ENCODE measurements at places on chromosomes 12 and 14.

GRCh38 chr12:19867970-19868369 lies 428.7 kb downstream of the AEBP2 start:
- DNase-seq, result no peak

DNA sequence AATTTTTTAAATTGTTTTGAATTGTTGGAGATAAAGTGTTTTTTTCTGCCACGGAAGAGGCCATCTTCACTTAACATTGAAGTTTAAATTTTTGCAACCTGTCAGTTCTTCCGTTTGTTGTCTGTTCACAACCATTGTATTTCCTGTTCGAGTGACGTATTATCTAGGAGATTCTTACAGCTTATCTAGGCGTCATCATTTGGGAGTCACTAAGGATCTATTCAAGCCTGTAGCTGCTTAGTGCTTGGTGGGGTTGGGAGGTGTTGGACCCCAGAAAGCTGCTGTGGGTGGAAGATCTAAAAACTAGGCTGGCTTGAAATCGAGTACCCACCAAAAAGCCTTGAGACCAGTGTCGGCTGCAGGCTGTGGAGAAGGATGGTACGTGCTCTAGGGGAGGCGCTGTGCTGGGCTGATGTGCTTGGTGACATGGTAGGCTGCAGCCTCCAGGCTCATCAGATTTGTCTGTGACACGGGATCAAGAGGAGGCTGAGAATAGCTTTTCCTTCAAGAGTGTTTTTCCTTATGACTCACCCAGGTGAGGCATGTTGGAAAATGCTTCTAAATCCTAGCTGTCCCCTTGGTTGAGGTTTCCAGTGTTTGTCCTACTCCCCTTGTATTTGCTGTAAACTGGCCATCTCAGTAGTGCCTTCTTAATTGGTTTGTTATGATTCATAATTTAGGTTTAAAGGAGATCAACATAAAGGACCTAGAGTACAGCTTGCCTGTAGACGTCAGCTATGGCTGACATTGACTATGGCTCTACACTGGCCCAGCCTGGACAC lies 57.8 kb downstream of the ATG14 start:
- DNase-seq, result no peak

GRCh38 chr12:10160617-10161385 lies 11.1 kb downstream of the OLR1 start:
- no peak for DNase-seq

- DNase-seq, result no peak
Measured at GRCh38 chr12:34358198-34358597, 335.9 kb downstream of the ALG10 start.

DNA sequence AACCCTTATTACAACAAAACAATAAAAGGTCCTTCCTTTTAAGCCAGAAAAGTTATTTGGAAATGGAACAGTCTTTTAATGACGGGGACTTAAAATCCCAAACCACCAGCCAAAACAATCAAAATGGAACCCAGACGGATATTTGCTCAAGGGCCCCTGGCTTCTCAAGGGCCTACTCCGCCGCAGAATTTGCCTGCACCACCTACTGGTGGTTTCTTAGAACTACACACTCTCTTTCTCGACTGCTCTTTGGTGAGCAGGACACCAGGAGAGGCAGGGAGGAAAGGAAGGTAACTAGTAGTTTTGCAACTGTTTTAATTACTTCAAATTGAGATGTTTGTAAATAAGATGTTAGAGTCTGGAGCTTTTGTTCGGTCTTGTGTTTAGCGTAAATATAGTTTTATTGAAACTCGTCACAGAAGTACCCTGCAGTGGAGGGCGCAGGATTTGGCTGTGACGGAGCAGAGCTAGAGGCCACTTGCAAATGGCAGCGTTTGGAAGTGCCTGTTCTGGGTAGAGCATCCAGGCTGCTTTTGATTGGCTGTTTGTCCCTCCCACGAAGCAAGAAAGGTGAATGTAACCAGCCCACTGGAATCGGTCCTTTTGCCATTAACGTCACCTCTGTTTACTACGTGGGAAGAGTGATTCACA lies 238.5 kb downstream of the CACNA1C start:
- DNase-seq, result peak; percentile 56

DNA sequence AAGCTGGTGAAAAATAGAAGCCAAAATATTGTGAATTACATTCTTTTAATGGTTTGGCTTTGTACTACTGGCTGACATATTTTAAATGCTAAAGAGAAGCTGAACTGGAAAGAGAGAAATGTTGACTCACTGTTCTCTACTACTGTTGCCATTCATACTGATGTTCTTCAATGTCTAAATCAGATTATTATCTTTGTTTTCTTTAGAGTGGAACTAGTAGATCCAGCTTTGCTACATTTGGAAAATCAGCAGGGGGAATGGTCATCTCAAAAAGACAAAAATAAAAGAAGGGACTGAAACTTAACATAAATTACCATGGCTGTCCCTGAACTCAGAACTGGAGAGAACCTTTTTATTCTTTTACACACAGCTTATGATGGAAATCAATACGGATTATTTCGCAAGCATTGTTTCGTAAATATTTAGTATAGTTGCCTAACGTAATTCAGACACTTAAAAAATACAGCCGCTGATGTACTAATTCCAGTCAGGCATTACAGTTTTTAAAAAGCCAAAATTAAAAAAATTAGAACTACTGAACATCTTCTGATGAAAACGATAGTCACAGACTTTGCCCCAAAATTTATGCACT lies 76.3 kb upstream of the OTX2 start:
- DNase-seq, result no peak

DNA sequence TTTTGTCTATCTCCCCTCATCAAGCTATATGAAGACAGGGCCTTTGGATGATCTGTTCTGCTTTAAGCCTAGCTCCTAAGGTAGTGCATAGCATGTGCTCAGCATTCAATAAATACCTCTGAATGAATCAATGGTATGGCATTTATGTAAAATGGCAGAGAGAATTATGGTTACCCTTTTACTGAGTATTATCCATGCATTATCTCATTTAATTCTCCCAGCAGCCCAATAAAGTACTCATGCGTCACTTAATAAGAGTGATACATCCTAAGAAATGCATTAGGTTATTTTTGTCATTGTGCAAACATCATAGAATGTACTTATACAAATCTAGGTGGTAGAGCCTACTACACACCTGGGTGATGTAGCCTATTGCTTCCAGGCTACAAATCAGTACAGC lies 269.7 kb downstream of the KSR2 start:
- DNase-seq, result no peak

- no peak for DNase-seq
Measured at GRCh38 chr12:113061061-113061694, 4.6 kb downstream of the DTX1 start.

- DNase-seq, result peak; percentile 39
Measured at GRCh38 chr14:99971941-99972747, 93.1 kb upstream of the EVL start.

DNA sequence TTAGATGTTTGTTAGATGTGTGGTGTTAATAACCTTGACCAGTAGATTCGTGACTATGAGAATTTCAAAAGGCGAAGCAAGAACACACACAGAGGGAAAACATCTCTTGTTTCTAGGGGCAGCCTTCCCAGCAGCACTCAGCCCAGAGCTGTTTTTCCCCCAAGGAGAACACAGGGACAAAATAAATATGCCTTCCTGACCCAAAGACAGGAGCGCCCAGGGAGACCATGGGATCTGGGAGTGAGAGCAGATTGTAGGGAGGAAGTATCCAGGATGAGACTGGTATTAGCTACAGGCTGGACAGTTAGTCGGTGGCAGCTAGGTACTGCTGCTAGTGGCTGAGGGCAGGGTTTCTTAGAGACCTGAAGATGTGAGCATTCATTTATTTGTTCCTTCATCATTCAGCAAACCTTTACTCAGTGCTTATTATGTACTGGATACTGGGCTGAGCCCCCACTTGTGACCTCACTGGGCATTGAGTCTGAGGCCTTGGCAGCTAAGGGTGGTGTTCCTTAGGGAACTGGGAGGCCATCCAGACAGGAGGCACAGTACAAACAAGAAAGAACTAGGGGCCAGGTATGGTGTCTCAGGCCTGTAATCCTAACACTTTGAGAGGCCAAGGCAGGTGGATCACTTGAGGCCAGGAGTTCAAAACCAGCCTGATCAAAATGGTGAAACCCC lies 469.8 kb downstream of the ZFP36L1 start:
- DNase-seq, result no peak

- DNase-seq, result no peak
Measured at GRCh38 chr14:90663140-90663539, 153.1 kb downstream of the TTC7B start.

DNA sequence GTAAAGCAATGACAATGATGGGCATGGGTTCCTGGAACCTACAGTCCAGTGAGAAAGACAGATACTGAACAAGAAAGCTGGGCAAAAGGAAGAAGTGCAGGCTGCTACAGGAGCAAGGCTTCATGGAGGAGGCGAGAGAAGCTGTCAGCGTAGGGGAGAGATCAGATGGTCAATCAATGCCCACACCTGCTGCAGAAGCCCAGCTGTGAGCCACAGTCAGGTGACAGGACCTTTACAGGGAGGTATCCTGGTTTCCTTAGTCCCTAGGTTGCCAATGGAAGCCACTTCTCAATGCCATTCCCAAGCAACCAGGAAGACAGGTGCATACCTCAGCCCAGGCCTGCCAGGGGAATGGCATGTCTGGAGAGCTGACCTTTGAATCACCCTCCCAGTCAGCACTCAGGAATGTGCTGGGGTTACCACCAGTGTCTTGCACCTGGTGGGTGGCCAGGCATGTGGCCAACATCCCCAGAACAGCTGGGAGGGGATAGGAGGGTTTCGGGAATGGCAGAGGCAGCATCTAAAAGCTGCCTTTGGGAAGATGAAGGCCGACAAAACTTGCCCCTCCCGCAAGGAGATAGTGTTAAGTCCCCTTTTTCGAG lies 170.3 kb downstream of the TTC7B start:
- DNase-seq, result no peak

GRCh38 chr12:117521346-117521745 lies 159.9 kb upstream of the NOS1 start:
- no peak for DNase-seq

- DNase-seq, result no peak
Measured at GRCh38 chr14:55968741-55969140, 149.5 kb upstream of the PELI2 start.

GRCh38 chr12:7136676-7137075 lies 6.5 kb downstream of the CLSTN3 start:
- DNase-seq, result no peak
